ENCODE measurements at places on chromosomes 3 and 15.

GRCh38 chr3:153855772-153856171 lies 265.4 kb upstream of the ARHGEF26 start:
- DNase-seq, result no peak

GRCh38 chr15:89654301-89654761 lies 936 bp downstream of the KIF7 start:
- DNase-seq, result no peak

DNA sequence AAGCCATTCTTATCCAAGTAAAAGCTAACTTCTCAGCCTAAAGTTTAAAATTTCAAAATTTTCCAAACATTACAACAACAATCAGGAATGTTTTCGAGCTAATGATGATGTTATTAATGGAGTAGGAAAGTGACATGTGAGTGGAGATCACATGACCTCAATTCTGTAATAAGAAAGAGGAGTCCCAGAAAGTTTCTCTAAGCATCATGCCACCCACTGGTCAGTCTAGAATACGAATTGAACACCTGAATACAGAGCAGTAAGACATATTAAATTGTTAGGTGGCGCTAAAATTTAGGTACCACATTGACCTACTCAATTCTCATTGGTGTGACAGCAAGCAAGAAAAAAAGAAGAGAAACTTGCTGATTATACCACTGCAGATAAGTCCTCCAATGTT lies 163.9 kb downstream of the DCLK3 start:
- DNase-seq, result no peak

DNA sequence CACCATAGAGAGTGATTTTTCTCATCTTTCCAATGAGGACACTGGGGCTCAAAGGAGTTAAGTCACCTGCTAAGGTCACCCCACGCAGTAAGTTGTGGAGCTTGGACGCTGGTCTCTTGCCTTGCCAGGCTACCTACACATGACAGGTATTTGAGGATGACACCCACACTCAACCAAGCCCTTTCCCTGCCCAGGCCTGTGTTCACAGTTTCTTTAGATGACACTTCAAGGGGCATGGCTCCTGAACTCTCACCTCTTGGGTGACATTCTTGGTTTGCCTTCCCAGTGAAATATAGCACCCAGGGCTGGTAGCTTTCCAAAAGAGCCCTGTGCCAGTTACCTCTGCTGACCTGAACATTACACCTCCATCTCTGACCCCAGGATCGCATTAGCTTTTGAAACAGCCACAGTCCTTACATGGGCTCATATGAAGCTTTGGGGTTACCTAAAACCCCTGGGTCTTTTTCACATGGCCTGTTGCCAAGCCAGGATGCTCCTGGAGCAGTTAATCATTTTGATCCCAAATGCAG lies 148.0 kb downstream of the RPLP1 start:
- no peak for DNase-seq

DNA sequence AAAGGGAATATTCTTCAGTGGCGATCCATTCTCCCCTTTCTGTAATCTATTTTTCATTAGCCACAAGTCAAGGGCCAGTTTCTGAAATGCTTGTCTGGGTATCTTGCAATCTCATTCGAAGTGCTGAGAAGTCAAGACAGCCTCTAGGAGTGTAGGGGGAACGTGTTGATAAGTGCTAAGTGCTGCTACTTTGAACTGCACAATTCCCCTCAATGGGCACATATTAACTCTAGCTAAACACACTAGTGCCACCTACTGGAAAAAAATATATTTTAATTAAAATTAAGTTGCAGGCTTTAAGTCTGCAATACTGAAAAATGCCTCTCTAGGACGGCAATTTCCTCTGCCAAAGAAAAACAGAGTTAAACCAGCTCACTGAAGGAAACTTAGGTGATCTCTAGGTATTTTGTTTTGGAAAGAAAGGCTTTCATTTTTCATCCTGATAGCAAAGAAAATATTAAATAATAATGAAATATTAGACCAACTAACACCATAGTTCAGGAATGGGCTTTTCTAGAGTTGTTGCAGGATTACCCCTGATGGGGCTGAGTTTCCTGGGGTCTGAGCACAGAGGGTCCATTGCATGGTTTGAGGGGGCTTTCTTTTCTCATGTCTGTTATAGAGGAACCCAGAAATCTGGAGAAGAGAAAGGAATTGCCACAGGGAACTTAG lies 181.9 kb upstream of the KBTBD8 start:
- peak; percentile 67 for DNase-seq

- no peak for DNase-seq
These were observed 13.3 kb upstream of the ATP13A5 start for GRCh38 chr3:193391902-193392301.
